GDM1 (cell line): ENCODE measurements at places on chromosomes 2 and 18.

- DNase-seq, result no peak
Measured at GRCh38 chr2:212854116-212854515, 297.3 kb downstream of the IKZF2 start.

DNA sequence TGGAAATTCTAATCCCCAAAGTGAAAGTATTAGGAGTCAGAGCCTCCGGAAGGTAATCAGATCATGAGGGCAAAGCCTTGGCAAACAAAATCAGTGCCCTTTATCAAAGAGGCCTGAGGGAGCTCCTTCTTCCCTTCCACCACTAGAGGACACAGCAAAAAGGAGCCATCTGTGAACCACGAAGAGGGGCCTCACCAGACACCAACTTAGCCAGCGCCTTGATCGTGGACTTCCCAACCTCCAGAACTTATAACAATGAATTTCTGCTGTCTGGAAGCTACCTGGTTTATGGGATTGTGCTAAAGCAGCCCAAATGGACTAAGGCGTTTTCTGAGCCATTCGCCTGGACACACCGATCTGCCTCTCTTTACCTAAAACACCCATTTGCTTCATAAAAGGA, 133.1 kb downstream of the EIPR1 start:
- DNase-seq, result no peak

- DNase-seq, result no peak
Measured at GRCh38 chr2:24238158-24238557, 63.3 kb downstream of the FAM228A start.

GRCh38 chr18:26443853-26444252, 104.5 kb downstream of the KCTD1 start:
- no peak for DNase-seq

DNA sequence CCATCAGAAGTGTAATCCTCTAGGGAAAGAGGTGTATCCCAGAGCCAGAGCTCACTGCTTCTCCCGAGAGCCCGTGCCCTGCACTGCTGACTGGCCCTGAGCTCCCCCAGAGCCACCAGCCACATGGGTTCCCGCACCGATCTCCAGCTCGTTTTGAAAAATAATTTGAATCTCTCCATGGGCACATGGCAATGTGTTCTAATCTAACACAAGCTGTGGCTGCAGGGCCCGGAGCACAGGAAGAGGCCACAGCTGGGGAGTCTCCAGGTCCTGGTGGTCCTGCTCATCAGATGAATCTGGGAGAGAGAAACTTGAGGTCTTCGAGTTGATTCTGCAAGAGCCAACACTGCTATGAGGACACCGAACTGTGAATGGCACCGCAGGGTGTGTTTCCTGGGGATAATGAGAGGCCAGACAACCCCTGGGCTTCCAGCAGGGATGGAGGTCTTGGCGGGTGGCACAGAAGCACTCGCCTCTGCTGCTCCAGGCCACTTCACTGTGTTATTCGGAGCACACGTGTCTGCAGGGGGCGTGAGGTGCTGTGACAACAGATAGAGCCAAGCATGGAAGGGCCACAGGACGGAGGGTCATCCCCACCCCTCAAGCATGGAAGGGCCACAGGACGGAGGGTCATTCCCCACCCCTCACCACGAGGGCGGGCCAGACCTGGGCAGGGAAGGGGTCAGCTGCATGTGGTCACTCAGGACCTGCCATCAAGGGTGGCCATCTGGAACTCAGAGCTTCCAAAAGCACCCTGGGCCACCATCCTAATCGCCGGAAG, 196.8 kb downstream of the NDUFA10 start:
- DNase-seq, result no peak

GRCh38 chr2:169072163-169072925, 3.0 kb downstream of the DHRS9 start:
- peak; percentile 43 for DNase-seq

GRCh38 chr2:188187726-188188125, 103.9 kb upstream of the GULP1 start:
- DNase-seq, result no peak

- DNase-seq, result peak; percentile 38
Measured at GRCh38 chr18:62982600-62983251, 267.4 kb downstream of the PHLPP1 start.
